ENCODE measurements at places on chromosomes 3 and 15.

- H3K4me3 ChIP-seq, result no peak overlapping the region
- H3K27ac ChIP-seq, result no peak overlapping the region
- no peaks in the 10 kb centered on the region for H3K4me1 ChIP-seq
- DNase-seq, result no peak
- H3K36me3 ChIP-seq, result peaks cover 14% of the 10 kb centered on the region
- H3K27me3 ChIP-seq, result no peaks in the 10 kb centered on the region
Observed at GRCh38 chr15:71916834-71917233, 106.5 kb downstream of the NR2E3 start.

GRCh38 chr15:92003515-92004067, 150.1 kb downstream of the SLCO3A1 start:
- no peak for DNase-seq
- peaks cover 13% of the 10 kb centered on the region for H3K4me1 ChIP-seq
- no peaks in the 10 kb centered on the region for H3K27me3 ChIP-seq
- H3K4me3 ChIP-seq, result no peak overlapping the region
- no peaks in the 10 kb centered on the region for H3K36me3 ChIP-seq

DNA sequence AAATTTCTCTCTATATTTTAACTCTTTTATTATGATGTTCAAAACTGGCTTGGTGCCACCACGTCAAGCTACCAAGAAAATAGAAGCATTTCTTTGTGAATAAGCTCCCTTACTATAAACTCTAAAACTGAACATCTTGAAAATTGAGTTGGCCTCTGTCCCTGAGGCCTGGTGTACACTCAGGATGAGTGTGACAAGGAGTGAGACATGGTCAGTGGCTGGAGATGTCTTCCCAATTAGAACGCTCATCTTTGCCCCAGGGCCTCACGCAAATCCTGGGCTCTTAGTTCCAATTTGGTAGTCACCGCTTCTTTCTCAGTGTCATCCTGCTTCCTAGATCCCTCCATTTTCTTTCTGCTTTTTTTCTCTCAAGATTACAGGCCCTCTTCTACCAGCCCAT, 26.2 kb downstream of the SLC2A2 start:
- no peaks in the 10 kb centered on the region for H3K27me3 ChIP-seq
- no peak overlapping the region for H3K27ac ChIP-seq
- H3K36me3 ChIP-seq, result no peaks in the 10 kb centered on the region
- H3K4me3 ChIP-seq, result no peak overlapping the region
- H3K4me1 ChIP-seq, result no peaks in the 10 kb centered on the region

GRCh38 chr3:154819491-154819890, 260.6 kb upstream of the MME start:
- H3K4me1 ChIP-seq, result no peaks in the 10 kb centered on the region
- no peak overlapping the region for H3K4me3 ChIP-seq
- H3K27me3 ChIP-seq, result no peaks in the 10 kb centered on the region
- DNase-seq, result no peak

DNA sequence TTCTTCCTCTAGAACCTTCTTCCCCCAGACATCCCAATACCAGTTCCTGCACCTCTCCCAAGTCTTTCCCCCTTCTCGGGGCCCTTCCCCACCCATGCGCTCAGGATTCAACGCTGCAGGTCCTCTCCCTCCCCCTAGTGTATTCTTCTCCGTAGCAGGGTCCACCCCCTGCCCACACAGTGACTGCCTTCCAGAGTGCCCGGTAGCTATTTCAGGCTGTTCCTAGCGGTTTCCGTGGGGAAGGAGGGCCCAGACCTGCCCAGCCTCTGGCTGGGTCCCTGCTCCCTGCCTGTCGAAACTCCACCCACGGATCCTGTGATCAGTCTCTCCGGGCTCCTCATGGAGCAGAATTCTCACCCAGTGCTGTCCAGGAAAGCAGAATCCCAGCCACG, 45.2 kb upstream of the SEC61A1 start:
- no peak for DNase-seq
- H3K4me3 ChIP-seq, result no peak overlapping the region
- no peaks in the 10 kb centered on the region for H3K27me3 ChIP-seq
- H3K36me3 ChIP-seq, result no peaks in the 10 kb centered on the region
- peaks cover 6% of the 10 kb centered on the region for H3K4me1 ChIP-seq

- DNase-seq, result no peak
- H3K27me3 ChIP-seq, result peaks cover 10% of the 10 kb centered on the region
- peaks cover 5% of the 10 kb centered on the region for H3K36me3 ChIP-seq
Observed at GRCh38 chr3:123837858-123838257, 46.3 kb downstream of the MYLK start.

DNA sequence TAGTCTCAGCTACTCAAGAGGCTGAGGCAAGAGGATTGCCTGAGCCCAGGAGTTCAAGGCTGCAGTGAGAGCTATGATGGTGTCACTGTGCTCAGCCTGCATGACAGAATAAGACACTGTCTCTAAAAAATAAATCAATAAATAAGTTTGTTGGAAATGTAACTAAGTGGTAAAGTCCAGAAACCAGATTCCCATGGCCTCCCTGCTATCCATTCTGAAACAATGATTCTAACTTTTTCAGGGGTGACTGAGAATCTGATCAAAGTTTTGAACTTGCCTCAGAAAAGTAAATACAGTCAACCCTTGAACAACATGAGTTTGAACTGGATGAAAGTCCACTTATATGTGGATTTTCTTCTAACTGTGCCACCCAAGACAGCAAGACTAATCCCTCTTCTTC, 86.2 kb downstream of the NBEAL2 start:
- no peak for DNase-seq
- peaks cover 4% of the 10 kb centered on the region for H3K4me1 ChIP-seq
- peaks cover 3% of the 10 kb centered on the region for H3K36me3 ChIP-seq
- H3K27me3 ChIP-seq, result no peaks in the 10 kb centered on the region
- H3K27ac ChIP-seq, result no peak overlapping the region

GRCh38 chr15:43465100-43465499, 27.9 kb downstream of the TP53BP1 start:
- H3K4me3 ChIP-seq, result peak overlapping the region; percentile 30
- no peaks in the 10 kb centered on the region for H3K4me1 ChIP-seq
- H3K27me3 ChIP-seq, result no peaks in the 10 kb centered on the region
- peak overlapping the region; percentile 88 for H3K27ac ChIP-seq
- no peak for DNase-seq

DNA sequence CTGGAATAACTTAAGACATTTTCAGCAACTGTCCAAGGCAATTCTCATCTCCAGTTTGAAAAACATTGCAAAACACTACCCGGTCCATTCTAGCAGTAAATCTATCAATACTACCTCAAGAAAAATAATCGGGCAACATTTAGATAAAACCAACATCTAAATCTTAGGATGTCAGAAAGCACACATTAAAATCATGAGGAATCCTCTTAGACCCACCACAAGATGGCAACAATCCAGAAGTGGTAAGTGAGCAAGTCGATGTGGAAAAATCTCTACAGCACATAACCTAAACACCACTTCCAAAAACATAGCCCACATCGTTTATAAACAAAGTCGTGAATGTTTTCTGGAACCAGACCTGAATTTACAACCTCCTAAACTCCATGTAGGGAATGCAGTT, 5.7 kb downstream of the PLCH1 start:
- no peaks in the 10 kb centered on the region for H3K36me3 ChIP-seq
- H3K27ac ChIP-seq, result no peak overlapping the region
- H3K4me3 ChIP-seq, result no peak overlapping the region
- no peaks in the 10 kb centered on the region for H3K4me1 ChIP-seq
- DNase-seq, result no peak

DNA sequence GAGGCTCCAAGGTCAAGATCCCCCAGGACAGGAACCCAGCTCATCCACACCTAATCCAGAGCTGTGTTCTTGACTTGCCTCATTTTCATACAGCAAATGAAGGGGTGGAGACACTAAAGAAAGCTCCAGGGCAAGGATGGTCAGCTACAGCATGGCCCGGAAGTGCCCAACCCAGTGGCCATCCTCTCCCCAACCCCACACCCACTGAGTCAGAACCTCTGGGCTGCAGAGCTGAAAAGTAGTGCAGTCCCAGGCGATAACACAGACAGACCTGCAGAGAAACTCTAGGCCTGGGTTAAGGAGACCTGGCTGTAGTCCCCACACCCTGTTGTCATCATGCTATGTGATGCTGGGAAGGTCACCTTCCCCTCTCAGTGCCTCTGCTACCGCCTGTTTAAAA, 85.3 kb downstream of the SEMA5B start:
- no peak overlapping the region for H3K4me3 ChIP-seq
- DNase-seq, result no peak
- H3K36me3 ChIP-seq, result no peaks in the 10 kb centered on the region
- no peak overlapping the region for H3K27ac ChIP-seq

DNA sequence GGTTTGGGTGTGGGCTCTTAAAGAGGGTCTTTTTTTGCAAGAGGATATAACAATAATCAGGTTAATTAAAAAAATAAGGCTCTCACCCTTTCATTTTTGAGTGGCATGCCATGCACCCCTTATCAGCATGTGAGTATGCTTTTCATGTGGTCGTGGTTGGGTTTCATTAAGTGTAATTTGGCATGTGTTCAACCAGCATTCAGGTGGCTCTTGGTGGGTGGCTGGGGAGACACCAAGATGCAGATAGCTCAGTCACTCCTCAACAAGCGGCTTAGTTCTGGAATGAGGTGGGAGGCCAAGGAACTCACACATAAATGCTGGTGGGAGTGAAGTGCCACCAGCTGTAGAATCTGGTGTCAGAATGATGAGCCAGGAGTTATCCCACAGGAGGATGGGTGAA, 66.8 kb downstream of the FLNB start:
- H3K27me3 ChIP-seq, result no peaks in the 10 kb centered on the region
- no peak overlapping the region for H3K27ac ChIP-seq
- H3K36me3 ChIP-seq, result no peaks in the 10 kb centered on the region
- peaks cover 50% of the 10 kb centered on the region for H3K4me1 ChIP-seq

DNA sequence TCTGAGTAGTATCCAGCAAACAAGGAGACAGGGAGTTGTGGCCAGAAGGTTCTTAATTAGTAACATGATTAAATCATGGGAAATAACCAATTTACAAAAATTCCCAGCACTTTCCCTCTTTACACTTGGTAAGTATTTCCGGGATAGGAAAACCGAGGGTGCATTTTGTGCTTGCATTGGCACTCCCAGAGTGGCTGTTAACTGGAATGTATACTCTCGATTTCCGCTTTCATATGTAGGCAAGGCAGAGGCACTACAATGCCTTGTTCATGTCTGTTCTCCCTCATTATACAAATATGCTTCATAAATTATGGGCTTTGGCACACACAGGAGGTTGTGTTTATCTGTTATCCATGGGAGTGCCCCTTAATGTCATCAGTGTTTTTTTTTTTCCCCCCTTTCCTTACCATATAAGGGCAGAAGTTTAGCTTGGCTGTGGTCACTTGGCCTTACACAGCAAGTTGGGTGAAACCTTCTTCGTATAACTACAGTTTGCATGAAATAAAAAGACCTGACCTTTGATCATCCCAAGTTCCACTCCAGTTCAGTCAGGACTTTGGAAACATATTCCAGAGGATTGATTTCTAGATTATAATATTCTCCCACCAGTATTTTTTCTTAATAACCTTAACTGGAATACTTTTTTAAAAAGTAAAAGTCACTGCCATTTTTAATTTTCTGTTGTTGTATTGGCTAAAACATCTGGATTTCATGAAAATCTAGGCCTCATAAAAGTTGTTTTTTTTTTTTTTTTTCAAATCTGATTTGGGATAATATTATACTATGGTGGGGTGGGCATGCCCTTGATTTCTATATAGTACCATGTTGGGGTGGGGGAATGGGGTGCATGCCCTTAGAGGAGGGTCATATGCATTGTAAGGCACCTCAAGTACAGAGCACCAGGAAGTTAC, 8.9 kb downstream of the TPM1 start:
- H3K27me3 ChIP-seq, result peaks cover 14% of the 10 kb centered on the region
- peaks cover 2% of the 10 kb centered on the region for H3K36me3 ChIP-seq
- H3K4me1 ChIP-seq, result peaks cover 26% of the 10 kb centered on the region

GRCh38 chr3:90054311-90054710, 946.9 kb downstream of the EPHA3 start:
- H3K4me3 ChIP-seq, result no peak overlapping the region
- H3K36me3 ChIP-seq, result no peaks in the 10 kb centered on the region
- no peak overlapping the region for H3K27ac ChIP-seq
- no peak for DNase-seq
- no peaks in the 10 kb centered on the region for H3K4me1 ChIP-seq
- no peaks in the 10 kb centered on the region for H3K27me3 ChIP-seq

- peak overlapping the region; percentile 63 for H3K4me3 ChIP-seq
- no peaks in the 10 kb centered on the region for H3K27me3 ChIP-seq
- no peaks in the 10 kb centered on the region for H3K36me3 ChIP-seq
- H3K4me1 ChIP-seq, result peaks cover 85% of the 10 kb centered on the region
- no peak for DNase-seq
- H3K27ac ChIP-seq, result peak overlapping the region; percentile 85
Observed at GRCh38 chr3:33430061-33430460, 10.1 kb downstream of the UBP1 start.

GRCh38 chr15:57288926-57289580, 87.3 kb upstream of the CGNL1 start:
- no peak for DNase-seq
- H3K36me3 ChIP-seq, result peaks cover 24% of the 10 kb centered on the region
- no peaks in the 10 kb centered on the region for H3K27me3 ChIP-seq
- no peak overlapping the region for H3K4me3 ChIP-seq

DNA sequence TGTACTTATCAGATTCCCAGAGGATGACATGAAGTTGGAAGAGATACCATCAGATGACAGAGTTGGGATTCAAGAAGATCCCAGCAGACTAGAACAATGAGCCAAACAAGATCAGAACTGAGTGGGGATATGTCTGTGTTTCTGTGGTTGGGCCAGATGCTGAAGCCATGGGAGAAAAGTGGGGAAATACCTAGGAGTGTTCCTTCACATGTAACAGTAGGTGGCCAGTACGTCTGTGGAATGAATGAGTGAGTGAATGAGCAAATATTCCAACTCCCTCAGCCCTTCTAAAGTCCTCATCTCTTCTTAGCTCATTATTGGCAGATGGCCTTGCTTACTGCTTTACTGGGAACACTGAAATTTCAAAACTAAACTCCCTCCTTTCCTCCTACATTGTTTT, 32.2 kb upstream of the GREM1 start:
- DNase-seq, result no peak
- peaks cover 7% of the 10 kb centered on the region for H3K27me3 ChIP-seq
- H3K36me3 ChIP-seq, result no peaks in the 10 kb centered on the region
- H3K4me1 ChIP-seq, result peaks cover 10% of the 10 kb centered on the region
- H3K4me3 ChIP-seq, result no peak overlapping the region
- H3K27ac ChIP-seq, result no peak overlapping the region

DNA sequence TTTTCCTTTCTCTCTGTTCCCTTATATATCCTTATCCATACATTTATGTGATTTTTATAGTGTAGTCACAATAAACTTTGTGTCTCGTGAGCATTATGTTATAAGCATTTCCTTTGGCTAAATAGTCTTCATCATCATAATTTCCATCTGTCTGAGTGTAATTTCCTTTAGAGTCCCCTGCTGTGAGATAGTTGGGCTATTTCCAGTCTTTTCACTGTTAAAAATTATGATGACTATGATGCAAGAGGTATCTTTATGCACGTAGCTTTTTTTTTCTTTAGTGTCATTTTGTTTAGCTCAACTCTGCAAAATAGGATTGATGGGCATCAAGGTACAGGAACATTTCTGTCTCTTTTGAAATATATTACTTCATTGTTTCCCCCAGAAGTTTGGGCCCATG, 26.9 kb upstream of the CA12 start:
- H3K27ac ChIP-seq, result no peak overlapping the region
- H3K4me1 ChIP-seq, result no peaks in the 10 kb centered on the region
- H3K4me3 ChIP-seq, result no peak overlapping the region
- no peaks in the 10 kb centered on the region for H3K36me3 ChIP-seq
